ENCODE measurements at places on chromosomes 4 and X.

DNA sequence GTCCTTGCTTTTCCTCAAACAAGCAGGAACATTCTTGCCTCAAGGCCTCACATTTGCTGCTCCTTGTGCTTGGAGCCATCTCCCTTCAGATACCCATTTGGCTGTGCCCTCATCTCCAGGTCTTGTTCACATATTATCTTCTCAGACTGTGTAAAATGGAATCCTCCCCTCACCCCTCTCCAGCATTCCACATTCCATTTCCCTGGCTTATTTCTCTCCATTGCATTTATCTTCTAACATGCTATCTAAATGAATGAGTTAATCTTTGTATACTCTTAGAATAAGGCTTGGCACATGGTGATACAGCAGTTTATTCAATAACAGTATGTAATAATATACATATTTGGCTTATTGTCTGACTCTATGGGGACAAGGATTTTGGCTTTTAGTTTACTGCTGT lies 8.8 kb upstream of the GALNT7 start:
- no peak for DNase-seq

- no peak for DNase-seq
Measured at GRCh38 chrX:13845721-13846378, 29.0 kb upstream of the GPM6B start.

DNA sequence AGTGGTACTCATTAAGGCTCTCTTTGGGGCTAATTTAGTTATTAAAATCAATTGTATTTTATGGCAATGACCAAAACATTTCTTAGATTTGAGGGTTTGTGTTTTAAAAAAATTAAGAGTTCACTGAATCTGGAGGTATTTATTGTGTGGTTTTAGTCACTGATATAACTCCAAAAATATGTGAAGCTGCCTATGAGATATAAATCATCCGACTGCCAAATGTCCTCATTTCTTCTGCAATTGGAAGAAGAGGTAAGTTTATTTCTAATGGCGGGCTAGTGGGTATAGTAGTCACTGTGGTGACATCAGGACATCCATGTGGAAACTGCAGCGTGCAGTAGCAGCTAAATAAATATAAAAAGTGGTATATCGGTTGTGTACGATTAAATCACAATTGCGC lies 205.5 kb downstream of the MID1 start:
- no peak for DNase-seq

DNA sequence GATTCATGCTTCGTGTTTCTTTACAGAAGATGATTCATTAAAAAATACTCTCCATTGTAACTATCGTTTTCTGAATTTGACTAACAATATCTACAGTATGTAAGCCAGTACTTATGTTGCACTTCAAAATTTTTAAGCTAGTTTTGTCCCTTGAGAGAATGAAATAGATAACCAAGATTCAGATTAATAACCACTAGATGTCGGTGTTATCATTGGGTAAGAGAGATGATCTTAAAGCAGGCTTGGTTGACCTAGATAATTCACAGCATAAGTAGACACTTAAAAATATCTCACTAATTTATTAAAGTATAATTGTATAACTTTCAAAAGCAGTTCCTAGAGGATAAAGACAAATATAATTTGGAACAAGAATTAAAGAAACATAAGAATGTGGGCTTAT lies 430.9 kb downstream of the C4orf33 start:
- no peak for DNase-seq

DNA sequence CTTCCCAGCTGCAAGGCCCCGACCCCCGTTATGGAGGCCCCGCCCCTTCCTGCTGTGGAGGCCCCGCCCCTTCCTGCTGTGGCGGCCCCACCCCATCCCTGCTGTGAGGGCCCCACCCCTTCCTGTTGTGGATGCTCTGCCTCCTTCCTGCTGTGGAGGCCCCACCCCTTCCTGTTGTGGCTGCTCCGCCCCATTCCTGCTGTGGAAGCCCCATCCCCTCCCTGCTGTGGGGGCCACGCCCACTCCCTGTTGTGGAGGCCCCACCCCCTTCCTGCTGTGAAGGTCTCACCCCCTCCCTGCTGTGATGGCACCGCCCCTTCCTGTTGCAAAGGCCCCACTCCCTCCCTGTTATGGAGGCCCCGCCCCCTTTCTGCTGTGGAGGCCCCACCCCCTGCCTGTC lies 104.9 kb upstream of the PSAPL1 start:
- peak; percentile 81 for DNase-seq

DNA sequence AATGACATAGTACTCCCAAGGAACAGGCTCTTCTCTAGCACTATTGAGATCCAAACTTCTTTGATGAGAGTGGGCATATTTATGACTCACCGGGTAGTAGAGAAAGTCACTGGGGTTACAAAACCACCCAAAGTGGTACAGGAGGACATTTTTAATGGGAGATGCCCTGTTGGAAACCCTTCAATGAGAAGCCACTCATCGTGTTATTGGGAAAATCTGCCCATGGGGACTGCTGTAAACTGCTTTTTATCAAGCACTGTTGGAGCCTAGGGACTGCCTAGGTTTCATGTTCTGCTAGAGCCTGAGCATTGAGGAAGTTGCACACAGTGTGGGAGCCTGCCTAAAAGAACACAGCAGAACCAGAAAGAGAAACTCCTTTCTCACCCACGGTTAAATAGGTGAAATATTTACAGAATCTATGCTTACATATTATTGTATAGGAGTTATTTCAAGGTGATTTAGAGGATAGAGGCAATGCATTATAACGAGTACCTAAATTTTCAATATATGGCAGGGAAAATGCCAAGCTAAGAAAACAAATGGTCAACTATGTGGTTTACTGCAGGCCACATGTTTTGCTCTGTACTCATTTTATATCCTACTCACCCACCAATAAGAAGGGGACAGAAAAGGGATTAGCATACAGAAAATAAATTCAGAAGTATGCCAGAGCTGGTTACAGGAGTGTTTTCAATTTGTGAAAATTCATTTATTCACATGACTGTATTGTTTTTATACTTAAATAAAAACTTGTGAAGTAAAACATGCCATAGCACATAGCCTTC lies 559.1 kb downstream of the FSTL5 start:
- no peak for DNase-seq

- no peak for DNase-seq
Measured at GRCh38 chrX:17361620-17362019, 13.4 kb upstream of the NHS start.
